GM12878 (cell line): ENCODE measurements at places on chromosomes 2 and 18.

GRCh38 chr18:5524660-5525059, 19.1 kb downstream of the EPB41L3 start:
- no peak for DNase-seq

DNA sequence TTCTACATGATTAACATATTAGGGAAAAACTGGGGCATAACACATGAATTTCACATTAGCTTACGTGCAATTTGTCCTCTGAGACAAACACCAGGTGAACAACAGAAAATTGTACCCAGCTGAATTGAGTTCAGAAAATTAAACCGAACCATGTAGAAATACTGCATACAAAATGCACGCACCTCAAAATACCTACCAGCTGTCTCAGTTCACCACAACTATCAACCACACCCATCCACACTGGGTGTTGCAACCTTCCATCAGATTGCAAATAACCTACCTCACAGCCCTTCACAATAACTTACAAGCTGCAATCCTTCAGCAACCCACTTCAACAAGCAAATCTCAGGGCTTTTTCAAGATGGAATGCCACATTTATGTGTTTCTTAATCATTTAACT, 55.9 kb downstream of the UNC50 start:
- DNase-seq: no peak

GRCh38 chr2:60383401-60384143, 169.9 kb downstream of the BCL11A start:
- no peak for DNase-seq

- DNase-seq: no peak
Observed at GRCh38 chr2:164737612-164738081, 104.0 kb downstream of the COBLL1 start.

DNA sequence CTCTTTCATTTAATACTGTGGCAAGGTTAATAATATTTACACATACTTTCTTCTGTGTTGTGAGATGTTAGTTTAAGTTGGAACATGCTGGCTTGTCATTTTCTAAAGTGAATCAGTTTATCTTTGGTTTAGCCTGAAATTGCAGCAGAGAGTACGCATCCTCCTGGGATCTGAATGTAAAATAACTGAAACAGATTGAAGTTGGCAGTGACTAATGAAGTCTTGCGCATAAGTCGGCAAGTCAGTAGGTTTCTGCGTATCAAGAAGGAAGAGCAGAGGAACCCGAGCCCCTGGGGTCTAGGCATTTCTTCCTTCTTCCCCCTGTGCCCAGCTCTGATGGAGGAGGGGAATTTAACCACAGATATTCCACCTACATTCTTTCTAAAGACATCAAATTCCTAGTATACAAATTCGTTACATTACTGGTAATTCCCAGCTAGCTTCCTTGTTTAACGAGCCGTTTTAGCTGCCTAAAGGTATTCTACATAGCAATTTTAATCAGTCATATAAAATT, 392.1 kb upstream of the RAB12 start:
- DNase-seq: no peak

- DNase-seq: no peak
Observed at GRCh38 chr2:132665401-132666140, 4.4 kb downstream of the LYPD1 start.

GRCh38 chr2:72145289-72145657, 2.4 kb downstream of the CYP26B1 start:
- DNase-seq: no peak

GRCh38 chr2:196294516-196294909, 123.1 kb upstream of the STK17B start:
- no peak for DNase-seq

- no peak for DNase-seq
Observed at GRCh38 chr2:239012936-239013677, 165.2 kb downstream of the TWIST2 start.

DNA sequence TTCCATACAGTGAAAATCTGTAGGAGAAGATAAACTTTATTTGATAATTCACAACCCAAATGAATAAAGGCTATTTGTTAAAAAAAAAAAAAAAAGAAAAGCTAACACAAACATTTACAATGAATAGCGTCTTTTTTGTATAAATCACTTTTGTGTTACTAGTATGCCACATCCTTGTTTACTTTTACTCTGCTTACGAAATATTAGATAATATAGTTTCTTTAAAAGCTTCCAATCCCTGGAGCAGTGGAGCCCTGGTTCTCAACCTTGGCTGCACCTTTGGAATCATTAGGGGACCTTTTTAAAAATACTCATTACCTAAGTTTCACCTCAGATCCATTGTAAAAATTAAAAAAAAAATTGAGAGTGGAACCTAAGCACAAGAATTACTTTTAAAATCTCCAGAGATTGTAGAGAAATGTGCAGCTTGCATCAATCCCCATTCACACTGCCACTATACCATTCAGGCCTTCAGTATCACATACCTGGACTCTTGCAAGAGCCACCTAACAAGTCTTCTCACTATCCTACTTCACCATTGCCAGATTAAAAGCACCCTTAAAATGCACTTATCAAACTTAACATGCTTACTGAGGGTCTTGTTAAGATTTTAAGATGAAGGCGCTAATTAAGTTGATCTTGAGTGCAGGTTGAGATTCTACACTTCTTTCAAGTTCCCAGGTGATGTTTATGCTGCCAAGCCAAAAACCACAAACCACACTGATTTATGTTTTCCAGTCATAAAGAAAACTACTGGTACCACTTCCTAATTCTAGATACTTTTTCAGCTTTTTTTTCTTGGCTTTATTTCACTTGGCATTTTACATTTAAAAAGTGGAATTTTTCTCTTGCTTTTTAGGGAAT, 59.7 kb upstream of the ZC3H15 start:
- peak; percentile 44 for DNase-seq

- DNase-seq: no peak
Observed at GRCh38 chr2:159561786-159562185, 54.6 kb downstream of the BAZ2B start.

DNA sequence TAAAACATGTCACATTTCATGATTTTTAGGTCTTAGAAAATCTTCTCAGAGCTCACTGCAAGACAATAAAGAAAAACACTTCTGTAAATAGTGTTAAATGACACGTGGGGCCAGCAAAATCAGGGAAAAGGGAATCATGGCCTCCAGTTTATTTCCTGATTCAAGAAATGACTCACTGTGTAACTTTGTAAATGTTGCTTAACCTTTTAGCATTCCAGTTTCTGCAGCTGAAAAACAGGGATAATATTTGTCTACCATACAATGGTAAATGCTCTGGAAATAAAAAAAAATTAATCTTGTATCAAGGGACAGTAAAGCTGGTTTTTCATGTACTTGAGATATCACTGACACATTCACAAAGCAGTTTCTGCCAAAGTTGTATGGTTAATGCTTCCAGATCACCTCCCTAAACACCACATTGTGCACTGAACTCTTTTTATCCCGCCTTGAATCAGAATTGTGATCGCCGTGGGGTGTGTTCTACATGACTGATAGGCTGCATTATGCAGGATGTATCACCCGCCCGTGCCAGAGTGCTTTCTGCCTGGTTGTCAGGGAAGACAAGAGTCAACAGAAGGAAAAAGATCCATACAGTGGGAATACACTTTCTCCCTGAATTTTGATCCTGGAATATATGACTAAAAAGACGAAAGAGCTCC, 238.8 kb downstream of the IKZF2 start:
- no peak for DNase-seq

DNA sequence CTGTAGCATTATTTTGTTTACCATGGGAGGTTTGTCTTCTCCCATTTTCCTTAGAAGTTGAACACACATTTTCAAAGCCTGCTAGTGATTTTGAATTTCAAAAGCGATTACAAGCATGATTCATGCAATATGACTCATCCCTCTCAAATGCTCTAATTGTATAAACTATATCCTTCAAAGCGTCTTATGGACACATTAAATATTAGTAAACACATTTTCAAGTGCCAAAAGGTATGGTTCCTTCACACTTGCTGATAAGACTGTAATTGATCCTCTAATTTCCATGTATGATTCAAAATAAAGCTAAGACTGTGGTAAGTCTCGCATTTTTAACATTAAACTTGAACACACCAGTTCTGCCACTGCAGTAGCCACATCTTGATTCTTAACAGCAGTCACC, 512.9 kb downstream of the LRRTM4 start:
- no peak for DNase-seq

DNA sequence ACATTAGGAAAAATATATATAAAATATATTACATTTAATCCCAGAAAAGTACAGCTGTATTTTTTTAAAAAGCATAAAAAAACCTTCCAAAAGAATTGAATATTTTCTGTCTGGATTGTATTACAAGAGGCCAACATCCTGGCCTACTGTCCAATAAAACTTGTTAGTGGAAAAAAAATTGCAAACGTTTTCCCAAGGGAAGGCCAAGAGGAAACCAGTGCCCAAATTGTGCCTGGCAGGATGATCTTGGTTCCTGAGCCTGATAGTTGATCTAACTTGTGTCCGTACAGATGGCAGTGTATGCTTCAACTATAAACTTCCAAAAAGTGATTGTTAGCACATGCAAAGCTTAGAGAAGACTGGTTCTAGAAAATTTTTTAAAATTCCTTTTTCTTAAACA, 90.6 kb upstream of the LPIN2 start:
- DNase-seq: no peak

DNA sequence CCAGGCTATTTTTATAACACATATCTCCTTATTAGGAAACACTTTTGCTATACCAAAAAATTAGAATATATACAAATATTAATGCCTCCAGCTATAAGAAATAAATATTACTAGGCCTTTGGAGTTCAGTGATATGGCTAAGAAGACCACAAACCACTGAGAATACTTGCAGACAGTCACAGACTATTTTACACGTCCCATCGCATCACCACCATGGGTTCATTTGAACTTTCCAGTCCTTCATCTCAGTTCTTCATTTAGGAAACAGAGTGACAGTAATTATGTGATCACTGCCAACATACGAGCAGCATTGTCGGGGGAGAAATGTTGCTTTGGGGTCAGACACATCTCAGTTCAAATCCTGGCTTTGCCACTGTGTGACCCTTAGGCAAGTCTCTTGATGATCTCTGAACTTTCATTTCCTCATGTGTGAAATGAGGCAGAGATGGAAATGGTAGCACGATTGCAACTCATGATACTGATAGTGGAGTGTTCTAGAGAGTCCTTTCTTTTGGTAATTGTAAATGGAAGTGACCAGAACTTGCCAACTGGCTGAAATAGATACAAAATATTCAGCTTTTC, 138.9 kb upstream of the NRP2 start:
- DNase-seq: no peak

DNA sequence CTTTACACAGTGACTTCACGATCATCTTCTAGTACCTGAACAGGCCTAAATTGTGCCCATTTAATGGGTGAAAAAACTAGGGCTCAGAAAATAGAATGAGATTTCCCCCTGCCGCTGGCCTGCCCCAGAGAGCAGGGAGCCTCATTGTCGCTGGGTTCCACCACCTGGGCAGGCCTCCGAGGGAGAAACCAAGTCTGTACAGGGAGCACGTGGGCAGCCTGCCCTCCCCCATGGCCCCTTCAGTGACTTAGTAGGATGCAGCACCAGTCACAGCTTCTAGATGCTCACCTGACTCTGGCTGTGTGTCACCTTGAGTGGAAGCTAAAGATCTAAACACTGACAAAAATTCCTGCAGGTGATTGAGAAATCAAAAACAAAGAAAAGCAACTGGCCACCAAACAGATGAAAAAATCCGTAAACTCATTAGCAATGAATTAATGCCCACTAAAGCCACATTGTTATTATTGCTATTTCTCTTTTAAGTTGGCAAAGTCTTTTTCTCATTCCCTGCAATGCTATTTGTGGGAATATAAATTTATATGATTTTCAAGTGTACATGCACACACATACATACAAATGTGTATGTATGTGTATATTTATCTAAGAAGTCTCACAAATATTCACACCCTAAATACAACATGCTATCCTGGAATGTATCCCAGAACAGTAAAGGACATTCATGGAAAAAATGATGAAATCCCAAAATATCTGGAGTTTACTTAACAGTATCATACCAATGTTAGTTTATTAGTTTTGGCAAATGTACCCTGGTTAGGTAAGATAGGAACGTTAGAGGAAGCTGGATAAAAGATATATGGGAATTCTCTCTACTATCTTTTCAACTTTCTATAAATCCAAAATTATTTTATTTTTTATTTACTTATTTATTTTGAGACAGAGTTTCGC, 18.7 kb upstream of the ASPRV1 start:
- no peak for DNase-seq

DNA sequence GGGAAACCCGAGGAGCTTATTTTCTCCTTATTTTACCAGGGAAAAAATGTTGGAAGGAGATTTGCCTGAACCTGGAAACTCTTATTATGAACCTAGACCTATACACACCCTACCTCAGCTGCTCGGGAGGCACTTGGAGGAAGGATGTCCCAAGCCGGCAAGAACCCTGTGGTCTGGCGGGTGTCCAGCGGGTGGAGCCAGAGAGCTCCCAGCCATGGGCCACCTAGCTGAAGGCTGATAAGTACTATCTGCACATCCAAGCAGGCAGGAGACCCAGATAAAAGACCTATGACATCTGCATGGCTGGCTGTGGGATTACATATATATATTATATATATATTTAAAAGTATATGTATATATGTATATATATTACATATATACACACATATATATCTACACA, 1.1 kb upstream of the SLC14A1 start:
- DNase-seq: peak; percentile 27

- no peak for DNase-seq
Observed at GRCh38 chr2:18580606-18581005, 8.8 kb downstream of the NT5C1B start.

- DNase-seq: no peak
Observed at GRCh38 chr18:57915865-57916582, 112.9 kb upstream of the ATP8B1 start.

DNA sequence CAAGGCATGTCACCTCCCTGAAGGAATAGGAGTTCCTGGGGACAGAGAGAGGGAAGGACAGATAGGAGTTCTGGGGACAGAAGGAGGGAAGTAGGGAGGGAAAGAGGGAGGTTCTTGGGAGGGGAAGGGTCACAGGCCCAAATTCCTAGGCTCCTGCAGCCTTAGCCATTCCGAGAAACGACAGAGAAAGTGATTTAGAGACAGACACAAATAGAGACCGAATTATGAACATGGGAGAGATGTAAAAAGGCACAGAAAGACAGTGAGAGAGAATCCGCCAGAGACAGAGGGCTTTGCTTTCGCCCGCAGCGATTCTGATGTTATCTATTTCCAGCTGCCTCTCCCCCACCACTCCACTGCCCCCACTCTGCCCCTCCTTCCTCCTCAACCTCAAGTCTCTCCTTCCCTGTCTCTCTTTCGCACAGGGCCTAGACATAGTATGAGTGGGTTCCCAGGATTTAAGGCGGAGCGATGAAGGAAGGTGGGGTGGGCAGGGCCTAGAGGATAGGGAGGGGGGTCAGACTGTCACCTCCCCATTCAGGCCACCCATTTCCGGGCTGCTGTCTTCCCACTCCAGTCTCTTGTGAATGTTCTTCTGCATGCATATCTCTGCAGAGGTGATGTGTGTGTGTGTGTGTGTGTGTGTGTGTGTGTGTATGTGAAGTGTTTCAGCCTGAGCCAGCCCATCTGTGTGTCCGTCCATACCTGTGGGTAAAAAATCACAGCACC, 3.3 kb upstream of the WNT6 start:
- DNase-seq: no peak

- no peak for DNase-seq
Observed at GRCh38 chr18:68233018-68233417, 481.9 kb downstream of the TMX3 start.
